Fibroblast of skin of abdomen (primary cell): ENCODE measurements at places on chromosomes 7 and 10.
A peak's percentile ranks its signal among the peaks of the same experiment; 100 is the strongest.

DNA sequence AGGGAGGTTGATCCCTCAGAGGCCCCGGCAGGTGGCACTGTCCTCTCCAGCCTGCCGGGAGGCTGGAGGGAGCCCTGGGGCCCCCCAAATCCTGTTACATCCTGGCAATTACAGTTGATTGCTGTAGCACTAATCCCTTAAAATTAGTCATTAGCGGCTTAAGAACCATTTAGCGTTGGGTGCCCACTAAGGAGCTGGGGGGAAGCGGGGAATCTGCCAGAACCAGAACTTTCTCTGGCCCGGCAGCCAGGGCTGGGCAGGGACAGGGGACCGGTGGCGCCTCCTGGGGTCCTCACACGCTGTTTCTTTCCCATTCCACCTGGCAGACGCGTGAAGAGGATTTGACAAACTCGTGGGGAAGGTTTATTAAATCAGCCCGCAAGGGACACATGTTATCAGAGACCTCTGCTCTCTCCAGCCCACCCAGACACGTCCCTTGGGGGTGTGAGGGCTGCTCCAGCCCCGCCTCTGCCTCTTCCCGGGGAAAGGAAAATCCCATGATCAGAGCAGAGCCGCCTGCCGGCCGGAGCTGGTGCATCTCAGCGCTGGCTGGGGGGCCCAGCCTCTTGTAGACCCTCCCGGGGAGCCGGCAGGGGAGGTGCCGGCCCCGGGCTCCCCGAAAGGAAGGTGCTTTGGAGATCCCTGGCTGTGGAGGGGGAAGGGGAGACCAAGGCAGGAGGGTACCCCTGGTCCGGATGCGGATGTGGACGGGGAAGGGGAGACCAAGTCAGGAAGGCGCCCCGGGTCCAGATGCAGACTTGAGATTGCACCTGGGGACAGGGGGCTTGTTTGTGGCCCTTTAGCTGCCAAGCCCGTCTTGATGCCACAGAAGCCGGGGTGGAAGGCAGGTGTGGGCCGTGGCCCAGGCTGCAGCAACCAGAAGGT lies 142.7 kb downstream of the ELFN1 start:
- DNase-seq: no peak

DNA sequence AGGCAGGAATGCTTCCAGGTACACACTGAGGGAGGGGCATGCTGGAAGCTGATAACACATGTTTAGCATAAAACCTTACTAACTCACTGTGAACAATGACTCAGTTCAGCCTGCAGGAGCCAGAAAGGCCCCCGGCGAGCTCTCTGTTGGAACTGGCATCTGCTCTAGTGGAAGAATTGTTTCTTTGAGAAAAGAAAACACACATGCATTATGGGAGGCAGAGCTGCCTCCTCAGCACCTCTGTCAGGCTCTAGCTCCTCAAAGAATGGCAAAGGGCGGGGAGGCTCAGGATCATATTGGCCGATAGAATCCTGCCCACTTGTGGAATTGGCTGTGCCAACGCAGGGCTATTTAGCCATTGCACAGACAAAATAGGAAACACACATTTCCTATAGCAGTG lies 338.3 kb downstream of the CXCL12 start:
- DNase-seq: peak; percentile 53

GRCh38 chr10:2631557-2632205 lies 435.7 kb upstream of the PFKP start:
- no peak for DNase-seq

GRCh38 chr7:81062755-81063154 lies 143.9 kb upstream of the SEMA3C start:
- no peak for DNase-seq

DNA sequence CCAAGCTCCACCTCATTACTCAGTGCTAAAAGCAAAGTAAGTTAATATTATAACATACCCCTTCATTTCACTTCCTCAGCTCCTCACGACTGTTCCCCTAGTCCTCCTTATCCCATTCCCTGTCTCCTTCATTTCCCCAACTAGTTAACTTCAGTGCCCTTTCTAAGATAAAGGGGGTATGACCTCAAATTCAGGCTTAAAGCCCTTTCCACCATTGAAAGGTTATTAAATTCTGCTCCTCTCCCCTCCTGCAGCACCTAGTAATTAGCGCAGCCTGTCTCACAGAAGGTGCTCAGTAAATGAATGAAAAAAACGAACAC lies 1.0 kb downstream of the CRPPA start:
- no peak for DNase-seq

DNA sequence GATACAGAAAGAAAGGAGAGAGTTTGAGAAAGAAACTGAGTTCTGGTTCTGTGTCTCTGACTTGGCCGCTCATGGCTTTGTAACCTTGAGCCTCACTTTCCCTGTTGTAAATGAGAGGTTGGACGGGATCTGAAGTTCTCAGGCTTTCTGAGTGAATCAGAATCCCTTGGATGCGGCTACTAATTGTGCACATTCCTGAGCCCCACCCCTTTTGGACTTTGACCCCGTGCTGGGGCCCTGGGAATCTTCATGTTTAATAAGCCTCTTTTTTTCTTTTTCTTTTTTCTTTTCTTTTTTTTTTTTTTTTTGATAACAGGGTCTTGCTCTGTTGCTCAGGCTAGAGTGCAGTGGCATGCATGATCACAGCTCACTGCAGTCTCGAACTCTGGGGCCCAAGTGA lies 26.9 kb downstream of the SLC25A28 start:
- no peak for DNase-seq

DNA sequence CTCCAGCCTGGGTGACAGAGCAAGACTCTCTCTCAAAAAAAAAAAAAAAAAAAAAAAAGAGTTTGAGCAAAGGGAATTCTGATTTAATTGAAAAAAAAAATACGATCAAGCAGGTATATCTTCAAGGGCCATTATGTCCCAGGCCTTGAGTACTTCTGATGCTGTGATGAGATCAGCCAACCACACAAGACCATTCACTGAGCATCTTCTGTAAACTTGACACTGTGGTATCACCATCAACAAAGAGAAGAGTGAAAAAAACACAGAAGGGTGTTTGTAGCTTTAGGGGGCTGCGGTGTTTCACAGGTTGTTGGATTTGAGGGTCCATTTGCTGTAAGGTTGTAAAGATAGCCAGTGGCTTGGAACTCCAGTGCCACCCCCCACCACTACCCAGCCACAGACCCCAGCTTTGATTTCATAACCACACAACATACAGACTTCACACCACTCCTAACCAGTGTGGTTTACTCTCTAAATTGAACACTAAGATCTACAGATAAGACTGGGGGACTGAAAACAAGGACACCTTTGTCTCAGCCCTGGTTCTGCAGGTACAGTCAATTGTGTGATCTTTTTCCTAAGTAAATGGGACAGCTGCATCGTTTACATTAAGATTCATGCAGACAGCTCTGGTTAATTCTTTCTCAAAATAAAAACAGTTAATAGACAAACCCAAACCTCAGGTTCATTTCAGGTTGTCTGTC lies 66.4 kb downstream of the CDC123 start:
- DNase-seq: no peak

DNA sequence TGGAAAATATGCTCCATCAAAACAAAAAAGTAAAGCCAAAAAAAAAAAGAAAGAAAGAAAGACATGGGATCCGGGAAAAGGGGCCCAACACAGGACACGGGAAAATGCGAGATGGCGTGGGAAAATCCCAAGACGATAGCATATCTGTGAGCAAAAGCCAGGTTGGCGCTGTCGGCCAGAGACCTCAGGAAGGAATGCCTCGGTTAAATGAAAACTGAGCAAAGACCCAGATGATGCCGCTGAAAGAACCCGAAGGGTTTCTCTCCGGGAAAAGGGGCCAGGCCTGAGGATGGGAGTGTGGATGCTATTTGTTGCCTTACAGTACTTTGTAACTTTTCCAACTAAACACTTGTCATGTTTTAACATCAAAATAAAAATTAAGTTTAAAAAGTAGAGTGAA lies 49.5 kb upstream of the PPP2R2D start:
- no peak for DNase-seq

DNA sequence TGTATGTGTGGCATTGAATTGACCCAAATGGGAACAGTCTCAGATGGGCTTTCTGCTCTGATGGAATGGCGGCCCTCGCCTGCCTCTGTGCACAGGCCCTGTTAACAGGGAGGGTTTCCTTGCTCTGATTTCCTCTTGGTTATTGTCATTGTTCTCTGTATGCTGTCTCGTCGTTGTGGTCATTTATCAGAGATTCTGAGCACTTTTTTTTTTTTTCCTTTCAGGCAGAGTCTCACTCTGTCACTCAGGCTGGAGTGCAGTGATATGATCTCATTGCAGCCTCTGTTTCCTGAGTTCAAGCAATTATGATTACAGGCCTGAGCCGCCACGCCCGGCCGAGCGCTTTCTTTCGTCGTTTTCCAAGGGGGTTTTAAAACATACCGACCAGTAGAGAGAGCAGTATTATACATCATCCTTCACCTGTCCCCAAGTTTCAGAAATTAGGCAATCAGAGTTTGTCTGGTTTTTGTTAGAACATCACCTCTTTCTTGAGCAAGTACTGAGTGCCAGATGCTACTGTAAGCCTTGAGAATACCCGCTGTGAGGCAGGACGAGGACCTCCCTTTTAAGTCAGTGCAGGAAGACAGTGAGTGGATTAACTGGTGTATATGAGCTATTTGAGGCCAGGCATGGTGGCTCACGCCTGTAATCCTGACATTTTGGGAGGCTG lies 6.5 kb downstream of the CHST12 start:
- DNase-seq: no peak

- DNase-seq: no peak
Measured at GRCh38 chr10:43249962-43250614, 16.8 kb downstream of the RASGEF1A start.

GRCh38 chr7:54885285-54885684 lies 126.3 kb upstream of the SEC61G start:
- DNase-seq: no peak

DNA sequence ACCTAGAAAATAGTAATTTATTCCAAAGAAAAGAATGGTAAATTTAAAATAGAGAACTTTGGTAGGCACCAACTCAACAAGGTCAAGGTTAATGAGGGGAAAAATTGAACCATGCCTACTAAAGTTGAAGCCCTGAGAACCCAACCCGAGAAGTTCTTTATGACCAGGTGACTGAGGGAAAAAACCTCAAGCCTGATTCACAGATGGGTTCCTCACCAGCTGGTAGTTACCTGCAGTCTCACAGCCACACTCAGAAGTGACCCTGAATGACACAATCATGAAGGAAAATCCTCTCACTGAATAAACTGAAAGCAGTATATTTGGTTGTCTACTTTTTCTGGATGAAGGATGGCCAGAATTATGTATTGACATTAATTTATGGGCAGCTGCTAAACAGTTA lies 7.0 kb downstream of the C10orf67 start:
- DNase-seq: no peak

- no peak for DNase-seq
Measured at GRCh38 chr10:108130575-108130974, 966.1 kb upstream of the SORCS1 start.

DNA sequence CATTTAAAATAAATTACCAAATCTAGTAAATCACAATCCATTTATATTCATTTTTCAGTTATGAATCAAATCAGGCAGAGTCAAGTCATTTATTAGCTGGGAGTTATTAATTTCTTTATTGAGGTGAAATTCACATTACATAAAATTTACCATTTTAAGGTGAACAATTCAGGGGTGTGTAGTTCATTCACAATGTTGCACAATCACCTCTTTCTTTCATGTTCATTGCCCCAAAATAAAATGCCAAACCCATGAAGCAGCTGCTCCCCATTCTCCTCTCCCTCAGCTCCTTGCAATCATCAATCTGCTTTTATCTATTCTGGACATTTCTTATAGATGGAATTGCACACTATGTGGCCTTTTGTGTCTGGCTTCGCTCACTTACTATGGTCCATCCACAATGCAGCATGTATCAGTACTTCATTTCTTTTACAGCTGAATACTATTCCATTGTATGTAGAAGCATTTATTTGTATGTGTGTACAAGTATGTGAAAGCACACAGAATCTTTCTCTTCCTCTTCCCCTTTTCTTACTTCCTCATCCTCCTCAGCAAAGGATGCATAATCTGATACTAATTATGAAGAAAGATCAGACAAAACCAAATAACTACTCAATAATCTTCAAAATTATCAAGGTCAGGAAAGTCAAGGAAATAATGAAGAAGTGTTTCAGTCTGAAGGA lies 60.6 kb downstream of the LMBR1 start:
- DNase-seq: no peak

DNA sequence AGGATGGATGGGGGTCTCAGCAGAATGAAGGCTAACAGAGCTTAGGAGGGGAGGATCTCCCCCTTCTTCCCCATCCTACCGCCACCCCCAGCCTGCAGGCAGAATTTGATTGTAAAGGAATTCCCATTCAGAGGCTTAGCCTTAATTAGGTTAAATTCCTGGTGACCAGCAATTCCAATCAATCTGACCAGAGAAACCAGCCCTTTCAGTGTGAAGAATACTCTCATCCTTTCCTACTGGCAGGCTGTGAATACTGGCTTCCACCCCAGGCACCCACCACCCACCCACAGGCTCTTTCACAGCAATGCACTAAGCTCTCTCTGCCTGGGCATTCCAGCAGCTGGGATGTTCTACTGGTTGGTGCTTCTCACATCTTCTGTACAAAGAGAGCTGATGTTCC lies 137.9 kb upstream of the LYZL1 start:
- no peak for DNase-seq

DNA sequence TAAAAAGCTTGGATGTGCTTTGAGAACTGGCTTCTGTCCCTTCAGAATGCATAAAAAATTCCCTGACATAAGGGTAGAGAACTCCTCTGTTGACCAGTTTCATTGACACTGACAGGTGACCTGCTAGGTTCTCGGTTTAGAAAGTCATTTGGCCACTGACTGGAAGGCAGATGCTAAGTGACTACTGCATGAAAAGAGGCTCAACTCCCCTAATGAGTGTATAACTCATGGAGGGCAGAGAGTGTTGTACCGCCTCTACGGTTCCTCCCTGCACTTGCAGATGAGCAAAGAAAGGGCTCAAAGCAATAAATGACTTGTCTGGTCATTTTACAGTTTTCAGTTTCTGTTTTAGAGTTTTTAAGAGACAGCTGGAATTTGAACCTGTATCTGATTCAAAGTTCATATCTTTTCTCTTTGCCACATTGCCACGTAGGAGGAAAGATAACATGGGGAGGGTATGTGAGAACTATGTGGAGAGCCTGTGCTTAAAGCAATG lies 2.9 kb upstream of the FGL2 start:
- no peak for DNase-seq

GRCh38 chr7:71925663-71926062 lies 486.5 kb downstream of the CALN1 start:
- peak; percentile 1 for DNase-seq

DNA sequence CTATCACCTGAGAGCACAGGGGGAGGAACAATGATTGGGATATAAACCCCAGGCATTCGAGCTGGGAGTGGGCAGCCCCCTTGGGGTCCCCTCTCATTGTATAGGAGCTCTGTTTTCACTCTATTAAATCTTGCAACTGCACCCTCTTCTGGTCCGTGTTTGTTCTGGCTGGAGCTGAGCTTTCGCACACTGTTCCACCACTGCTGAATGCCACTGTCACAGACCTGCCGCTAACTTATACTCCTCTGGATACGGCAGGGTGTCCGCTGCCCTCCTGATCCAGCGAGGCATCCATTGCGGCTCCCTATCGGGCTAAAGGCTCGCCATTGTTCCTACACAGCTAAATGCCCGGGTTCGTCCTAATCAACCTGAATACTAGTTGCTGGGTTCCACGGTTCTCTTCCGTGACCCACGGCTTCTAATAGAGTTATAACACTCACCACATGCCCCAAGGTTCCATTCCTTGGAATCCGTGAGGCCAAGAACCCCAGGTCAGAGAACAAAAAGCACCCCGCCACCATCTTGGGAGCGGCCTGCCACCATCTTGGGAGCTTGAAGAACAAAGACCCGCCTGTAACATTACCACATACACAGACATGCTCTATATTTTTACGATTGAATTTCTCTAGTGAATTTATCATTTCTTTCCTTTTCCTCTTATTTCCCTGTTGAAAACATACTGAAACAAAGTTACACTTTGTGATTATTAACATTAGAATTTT lies 9.0 kb downstream of the ZWINT start:
- DNase-seq: no peak
